NCI-H187 (cell line): ENCODE measurements at places on chromosomes 11 and 22.

DNA sequence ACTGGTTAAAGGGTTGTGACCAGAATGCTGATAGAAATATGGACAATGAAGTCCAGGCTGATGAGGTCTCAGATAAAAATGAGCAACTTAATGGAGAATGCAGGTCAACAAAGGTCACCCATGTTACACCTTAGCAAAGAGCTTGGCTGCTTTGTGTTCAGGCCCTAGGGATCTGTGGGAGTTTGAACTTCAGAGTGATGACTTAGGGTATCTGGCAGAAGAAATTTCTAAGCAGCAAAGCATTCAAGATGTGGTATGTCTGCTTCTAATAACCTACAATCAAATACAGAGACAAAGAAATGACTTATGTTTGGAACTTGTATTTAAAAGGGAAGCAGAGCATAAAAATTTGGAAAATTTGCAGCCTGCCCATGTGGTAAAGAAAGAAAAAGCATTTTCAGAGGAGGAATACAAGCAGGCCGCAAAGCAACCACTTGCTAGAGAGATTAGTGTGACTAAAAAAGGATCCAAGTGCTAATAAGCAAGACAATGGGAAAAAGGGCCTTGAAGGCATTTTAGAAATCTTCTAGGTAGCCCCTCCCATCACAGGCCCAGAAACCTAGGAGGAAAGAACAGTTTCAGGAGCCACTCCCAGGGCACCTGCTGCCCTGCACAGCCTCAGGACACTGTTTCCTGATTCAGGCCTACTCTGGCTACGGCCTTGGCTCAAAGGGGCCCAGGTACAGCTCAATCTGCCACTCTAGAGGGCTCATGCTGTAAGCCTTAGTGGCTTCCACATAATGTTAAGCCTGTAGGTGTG lies 41.3 kb downstream of the TNKS1BP1 start:
- no peak for DNase-seq

DNA sequence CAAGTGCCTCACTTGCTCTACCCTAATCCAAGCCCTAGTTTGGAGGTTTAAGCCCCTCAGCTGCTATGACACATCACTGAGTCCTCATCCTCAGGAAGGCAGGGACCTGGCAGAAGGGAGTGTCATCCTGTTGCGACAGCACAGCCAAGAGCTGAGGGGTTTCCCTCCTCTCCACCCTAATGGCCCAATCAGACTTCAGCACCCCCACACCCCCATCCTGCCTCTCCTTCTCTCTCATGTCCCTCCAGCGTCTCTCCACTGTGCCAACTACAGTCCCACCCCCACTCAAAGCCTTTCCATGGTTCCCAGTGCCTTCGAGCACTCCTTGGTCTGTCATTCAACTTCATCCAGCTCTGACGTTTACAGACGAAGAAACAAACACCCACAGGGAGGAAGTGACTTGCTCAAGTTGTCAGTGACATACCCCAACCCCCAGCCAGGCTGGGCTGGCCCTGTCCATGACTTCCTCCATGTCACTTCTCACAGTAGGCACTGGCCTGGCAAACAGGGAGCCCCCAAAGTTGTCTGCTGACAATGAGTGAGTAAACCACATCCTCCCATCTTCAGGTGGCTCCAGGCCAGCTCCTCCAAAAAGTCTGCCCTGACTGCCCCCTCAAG lies 15.6 kb downstream of the ARAP1 start:
- no peak for DNase-seq

DNA sequence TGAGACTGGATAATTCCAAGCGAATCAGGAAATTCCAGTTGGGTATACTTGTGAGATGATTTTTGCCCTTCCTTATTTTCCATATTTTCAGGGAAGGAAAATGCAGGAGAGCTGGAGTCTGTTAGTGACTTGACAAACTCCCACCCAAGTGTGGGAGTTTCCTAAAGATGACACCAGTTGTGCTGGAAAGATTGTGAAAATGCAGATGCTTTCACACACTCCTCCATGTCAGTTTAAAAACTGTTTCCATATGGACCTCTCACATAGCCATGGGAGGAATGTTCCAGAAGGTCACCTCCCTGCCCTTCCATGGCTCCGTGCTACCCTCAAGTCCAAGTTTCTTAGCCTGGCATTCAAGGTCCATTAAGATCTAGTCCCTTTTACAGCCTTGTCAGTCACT lies 350.7 kb upstream of the NARS2 start:
- no peak for DNase-seq

DNA sequence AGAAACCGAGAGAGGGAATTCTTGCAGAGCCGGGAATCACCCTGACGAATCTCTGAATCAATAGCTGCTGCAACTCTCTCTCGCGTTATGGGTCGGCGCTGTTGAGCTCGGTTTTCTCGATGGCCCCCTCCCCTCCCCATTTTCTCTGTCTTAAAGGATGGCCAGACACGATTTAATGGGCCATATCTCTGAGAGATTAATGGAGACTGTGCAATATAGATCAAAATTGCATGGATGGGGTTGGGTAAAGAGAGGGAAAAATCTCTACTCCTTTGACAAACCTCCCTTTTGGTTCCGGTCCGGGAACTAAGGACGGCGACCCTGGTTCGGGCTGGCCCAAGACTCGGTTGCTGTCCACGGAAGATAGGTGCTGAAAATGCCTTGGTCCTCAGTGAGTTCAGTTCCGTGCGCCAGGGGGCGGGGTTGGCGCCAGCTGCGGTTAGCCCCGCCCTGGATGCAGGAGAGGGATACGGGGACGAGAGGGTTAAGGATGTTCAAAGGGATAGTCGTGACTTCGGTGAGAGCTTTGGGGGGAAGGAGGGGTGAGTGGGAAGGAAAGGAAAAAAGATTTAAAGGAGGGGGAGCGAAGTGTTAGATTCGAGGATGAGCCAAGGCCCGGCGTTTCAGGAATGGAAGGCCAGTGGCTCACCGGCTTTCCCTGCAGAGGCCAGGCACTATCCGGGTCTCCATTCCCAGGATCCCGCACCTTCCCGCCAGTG lies 103.6 kb upstream of the HSD17B12 start:
- no peak for DNase-seq

GRCh38 chr11:90531001-90531400 lies 308.2 kb upstream of the CHORDC1 start:
- DNase-seq = no peak

GRCh38 chr11:27489092-27489491 lies 16.5 kb upstream of the LGR4 start:
- DNase-seq = no peak

DNA sequence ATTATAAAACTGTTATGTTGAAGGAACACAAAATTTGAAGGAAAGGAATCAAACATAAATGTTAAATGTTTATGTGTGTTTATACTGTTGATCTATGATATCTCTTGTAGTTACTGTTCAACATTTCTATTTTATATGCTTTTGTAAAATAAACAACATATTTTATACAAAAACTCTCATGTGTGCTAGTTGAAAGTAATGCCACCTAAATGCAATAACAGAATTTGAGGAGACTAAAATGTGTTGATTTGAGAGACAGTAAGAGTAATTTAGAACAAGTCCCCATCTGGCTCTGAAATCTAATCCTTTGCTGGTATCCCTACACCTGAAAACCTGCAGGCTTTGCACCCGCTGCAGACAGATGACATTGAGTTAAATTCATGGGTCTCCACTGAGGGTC lies 95.7 kb upstream of the TOP3B start:
- no peak for DNase-seq

- DNase-seq = no peak
These were observed 1.5 kb downstream of the ADAMTS8 start for GRCh38 chr11:130426837-130427341.

GRCh38 chr22:44449061-44449682 lies 48.9 kb downstream of the RTL6 start:
- DNase-seq = no peak

GRCh38 chr11:93326681-93327080 lies 3.9 kb upstream of the DEUP1 start:
- DNase-seq = no peak

GRCh38 chr22:32202539-32203180 lies 2.2 kb downstream of the RFPL2 start:
- peak; percentile 21 for DNase-seq

GRCh38 chr11:74012074-74012809 lies 3.4 kb upstream of the UCP3 start:
- no peak for DNase-seq

GRCh38 chr22:22689621-22690345 lies 45.4 kb downstream of the GGTLC2 start:
- no peak for DNase-seq
